ENCODE measurements at places on chromosomes 7 and 10.
A peak's percentile ranks its signal among the peaks of the same experiment; 100 is the strongest.

GRCh38 chr10:33098951-33099663, 141.1 kb upstream of the ITGB1 start:
- DNase-seq: no peak

DNA sequence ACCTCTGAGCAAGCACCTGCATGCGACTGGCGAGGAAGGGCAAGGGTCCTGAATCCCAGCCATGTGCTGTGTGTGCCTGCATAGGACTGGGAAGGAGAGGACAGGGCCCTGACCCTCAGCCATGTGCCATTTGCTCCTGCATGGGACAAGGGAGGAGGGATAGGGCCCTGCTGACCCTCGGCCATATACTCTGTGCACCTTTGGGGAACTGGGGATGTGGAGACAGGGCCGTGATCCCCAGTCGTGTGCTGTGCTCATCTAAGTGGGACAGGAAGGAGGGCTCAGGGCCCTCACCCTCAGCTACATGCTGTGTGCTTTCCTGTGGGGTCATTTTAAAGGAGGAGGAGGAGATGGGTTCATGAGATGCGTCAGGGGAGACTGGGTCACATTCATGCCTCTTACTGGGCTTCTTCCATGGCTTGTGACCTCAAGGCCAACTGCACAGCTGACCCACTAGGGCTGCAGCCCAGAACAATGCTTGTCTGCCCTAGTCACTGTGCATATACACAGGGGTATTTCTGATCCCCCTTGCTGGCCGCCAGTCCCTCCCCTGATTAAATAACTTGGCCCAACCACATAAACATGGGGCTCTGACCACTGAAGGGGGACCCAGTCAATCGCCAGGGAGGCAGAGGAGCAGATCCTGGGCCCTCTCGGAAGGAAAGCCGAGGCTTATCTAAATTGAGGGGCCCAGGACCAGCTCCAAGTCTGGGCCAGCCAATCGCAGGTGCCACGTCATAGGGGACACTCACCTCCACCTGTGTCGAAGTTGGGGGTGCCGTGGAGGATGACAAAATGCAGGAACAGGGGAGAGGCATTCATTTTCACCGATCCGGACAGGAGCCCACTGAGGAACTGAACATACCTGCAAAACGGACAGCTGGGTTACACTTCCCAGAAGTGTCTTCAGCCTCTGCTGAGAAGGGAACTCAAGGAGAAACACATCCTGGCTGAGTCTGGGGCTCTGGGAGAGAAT, 167.3 kb downstream of the TNS3 start:
- DNase-seq: peak; percentile 58

GRCh38 chr7:48307041-48307714, 135.9 kb downstream of the ABCA13 start:
- DNase-seq: no peak

DNA sequence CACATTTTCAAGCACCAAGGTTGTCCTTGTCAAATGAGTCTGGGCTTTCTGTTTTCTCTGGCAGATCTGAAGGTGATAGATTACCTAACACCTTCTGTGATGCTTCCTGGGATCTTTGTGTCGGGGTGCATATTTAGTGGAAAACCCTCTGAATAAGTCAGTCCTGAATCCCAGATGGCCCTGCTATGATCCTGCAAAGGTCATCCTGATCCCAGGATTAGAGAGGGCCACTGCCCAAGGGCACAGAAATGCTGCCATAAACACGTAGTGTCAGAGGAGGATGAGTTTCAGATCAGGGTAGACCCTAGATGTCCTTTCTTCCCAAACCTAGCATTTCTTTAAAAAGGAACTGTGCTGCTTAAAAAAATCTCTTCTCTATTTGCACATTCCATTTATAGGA, 19.0 kb downstream of the AGR2 start:
- DNase-seq: no peak

DNA sequence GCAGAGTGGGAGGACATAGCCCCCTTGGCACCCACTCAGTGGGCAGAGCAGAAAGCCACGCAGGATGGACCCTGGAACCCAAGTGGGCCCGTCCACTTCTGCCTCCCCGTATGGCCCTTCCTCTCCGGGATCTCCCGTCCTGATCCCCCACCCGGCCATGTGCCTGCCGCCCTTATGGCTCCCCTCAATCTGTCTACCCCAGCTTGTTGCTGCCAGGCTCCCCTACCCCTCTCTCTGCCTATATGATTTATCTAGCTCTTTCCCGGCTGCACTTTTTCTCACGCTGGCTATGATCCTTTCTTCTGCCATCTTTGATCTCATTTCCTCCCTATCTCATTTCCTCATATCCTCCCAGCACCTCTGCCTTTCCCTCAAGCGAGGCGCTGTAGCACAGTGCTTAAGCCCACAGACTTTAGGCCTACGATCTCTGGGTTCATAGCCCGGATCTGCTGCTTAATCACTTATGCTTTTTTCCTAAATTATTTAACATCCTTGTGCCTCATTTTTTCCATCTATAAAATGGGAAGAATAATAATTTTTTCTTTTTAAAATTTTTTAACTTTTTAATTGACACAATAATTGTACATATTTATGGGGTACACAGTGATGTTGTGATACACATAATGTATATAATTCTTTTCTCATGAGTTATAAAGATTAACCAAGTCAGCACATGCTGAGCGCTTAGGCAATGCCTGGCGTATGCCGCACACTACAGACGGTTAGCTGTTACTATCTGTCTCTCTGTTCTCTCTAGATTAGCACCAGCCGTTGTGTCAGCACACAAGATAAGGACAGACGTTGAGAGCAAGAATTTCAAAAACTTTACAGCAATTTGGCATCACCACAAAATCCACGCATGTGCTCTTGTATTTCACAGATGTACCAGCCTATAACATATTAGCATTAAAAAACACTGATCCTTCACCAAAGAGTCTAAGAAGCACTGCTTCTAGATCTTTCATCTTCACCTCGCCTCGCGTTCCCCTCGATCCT, 18.1 kb downstream of the KCNH2 start:
- no peak for DNase-seq

DNA sequence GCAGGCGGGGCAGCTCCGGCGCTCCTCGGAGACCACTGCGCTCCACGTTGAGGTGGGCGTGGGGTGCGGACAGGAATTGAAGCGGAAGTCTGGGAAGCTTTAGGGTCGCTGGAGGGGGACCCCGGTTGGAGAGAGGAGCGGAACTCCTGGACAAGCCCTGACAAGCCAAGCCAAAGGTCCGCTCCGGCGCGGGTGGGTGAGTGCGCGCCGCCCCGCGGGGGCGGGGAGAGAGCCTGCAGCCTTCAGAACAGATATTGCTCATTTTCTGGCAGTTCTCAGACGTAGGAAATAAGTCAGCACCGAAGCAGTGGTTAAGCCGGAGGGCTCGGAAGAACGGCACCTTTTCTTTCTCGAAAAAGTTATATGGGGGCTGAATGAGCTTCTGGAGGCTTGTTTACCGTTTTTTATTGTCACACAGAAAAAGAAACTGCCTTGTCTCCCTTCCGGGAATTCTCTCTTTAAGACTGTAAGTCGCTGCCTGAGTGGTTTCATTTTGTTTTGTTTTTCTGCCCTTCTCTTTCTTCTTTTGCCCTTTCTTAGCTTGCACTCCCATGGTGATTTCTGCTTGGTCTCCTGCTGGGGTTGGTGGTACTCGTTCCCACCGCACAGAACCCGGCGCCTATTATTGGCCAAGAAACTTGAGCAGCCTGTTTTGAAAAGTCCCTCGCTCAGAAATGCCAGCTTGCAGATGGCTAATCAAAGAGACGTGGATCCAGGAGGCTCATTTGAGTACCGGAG, 732 bp downstream of the FAS start:
- DNase-seq: peak; percentile 96

GRCh38 chr7:82312646-82313045, 130.9 kb downstream of the CACNA2D1 start:
- DNase-seq: no peak

DNA sequence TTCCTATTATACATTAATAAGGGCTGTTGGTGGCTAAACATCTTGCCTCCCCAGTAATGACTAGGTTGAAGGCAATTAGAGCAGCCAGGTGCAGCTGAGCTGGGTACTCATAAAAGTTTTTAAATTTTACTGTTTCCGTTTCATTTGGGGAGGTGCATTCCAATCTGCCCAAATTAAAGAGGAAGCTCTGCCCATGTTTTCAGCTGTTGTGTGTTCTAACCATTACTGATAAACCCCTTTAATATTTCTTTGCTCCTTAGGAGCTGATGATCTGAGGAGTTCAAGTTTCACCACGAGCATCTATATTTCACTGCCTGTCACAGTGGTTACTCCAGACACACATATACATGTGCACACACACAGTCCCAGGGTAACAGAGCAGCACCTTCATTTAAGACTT, 94.4 kb downstream of the JAZF1 start:
- DNase-seq: no peak
